ENCODE measurements at places on chromosomes 7 and 10. TPM values are rescaled to one million over a fixed set of nuclear protein-coding genes. Genes with fewer than 3 reads are reported as not detected.

DNA sequence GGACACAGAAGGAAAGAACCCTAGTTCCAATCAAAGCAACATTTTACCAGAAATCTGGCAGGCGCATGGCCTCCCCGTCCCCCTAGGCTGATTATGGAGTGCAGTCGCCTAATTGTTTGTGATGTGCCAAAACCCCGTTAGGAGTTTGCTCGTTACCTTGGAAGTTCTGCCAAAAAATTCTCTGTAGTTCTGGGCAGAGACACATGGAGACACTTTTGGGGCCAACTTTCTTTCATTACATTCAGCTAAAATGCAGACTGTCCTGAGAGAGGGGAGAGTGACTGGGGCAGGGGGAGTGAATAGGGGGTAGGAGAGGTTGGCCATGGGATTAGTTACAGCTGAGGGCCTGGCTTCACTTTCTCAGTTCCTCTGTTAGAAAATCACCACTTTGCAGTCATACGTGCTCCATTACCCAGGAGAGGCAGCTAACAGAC, 158.0 kb upstream of the NPVF start:
- H3K27ac ChIP-seq = peak overlapping the region; percentile 20
- no peaks in the 10 kb centered on the region for H3K36me3 ChIP-seq
- H3K4me1 ChIP-seq = peaks cover 27% of the 10 kb centered on the region
- H3K4me3 ChIP-seq = no peak overlapping the region

DNA sequence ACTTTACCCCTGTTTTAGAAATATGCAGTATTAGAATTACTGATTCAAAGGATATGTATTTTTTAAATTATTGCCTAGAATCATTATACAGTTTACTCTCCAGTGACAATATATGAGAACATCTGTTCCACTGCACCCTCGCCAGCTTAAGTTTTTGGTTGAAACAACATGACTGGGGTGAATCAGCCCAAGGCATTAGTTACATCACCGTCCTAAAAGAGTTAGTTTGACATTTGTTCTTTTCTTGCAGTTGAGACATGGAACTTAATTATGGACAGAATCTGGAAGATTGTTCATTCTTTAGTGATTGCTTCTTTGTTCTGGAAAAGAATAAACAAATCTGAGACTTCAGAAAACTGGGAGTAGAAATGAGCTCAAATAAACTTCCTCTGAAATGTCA, 167.3 kb upstream of the DKK1 start:
- no peaks in the 10 kb centered on the region for H3K4me1 ChIP-seq
- no peaks in the 10 kb centered on the region for H3K36me3 ChIP-seq
- no peak overlapping the region for H3K4me3 ChIP-seq
- H3K27me3 ChIP-seq = no peaks in the 10 kb centered on the region
- no peak for DNase-seq
- H3K27ac ChIP-seq = no peak overlapping the region

DNA sequence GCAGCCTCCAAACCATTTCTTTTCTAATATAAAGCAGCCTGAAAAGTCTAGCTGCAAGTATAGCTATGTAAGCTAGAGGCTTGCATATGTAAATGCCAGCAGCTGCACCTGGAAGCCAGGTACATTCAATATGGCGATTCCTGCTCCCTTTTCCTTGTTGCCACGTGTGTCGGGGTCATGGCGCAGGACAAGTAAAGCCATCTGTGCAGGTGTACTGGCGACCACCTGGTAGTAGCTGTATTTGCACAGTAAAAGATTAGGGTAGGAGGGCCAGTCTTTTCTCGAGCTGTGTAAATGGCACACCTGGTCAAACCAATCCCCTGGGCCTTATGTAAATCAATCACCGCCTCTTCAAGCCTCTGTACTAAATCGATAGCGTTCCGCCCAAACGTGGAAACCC, 484.5 kb downstream of the MAGI2 start:
- no peak overlapping the region for H3K27ac ChIP-seq
- no peaks in the 10 kb centered on the region for H3K4me1 ChIP-seq
- H3K27me3 ChIP-seq = no peaks in the 10 kb centered on the region
- H3K36me3 ChIP-seq = no peaks in the 10 kb centered on the region
- DNase-seq = no peak

GRCh38 chr10:44357023-44357540, 27.8 kb downstream of the CXCL12 start:
- H3K4me1 ChIP-seq = peaks cover 32% of the 10 kb centered on the region
- no peak overlapping the region for H3K27ac ChIP-seq
- no peaks in the 10 kb centered on the region for H3K27me3 ChIP-seq
- DNase-seq = no peak

Gene OPALIN
- polyA plus RNA-seq = not detected

Gene ERVW-1
- polyA plus RNA-seq = not detected

Data from pancreas (tissue), 10 donors.